ENCODE measurements at places on chromosomes 4 and X.

DNA sequence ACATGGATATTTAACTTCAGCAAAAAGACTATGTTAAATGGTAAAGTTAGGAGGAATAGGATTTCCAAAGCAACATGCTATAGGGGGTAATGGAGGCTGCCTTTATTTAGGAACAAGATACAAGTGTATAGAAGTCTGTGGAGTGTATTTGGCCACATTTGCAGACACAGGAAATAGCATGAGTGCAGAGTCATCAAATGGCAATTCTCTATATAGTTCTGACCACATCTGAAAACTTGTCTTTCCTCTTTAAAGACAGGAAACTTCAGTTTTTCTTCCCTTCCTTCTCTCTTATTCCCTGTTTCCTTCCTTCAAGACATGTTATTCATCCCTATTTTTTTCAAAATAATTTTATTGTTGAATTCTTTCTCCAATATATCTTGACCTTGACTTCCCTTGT, 119.3 kb upstream of the PITX2 start:
- no peak overlapping the region for H3K27ac ChIP-seq
- H3K27me3 ChIP-seq, result no peaks in the 10 kb centered on the region
- no peak for DNase-seq
- H3K4me1 ChIP-seq, result no peaks in the 10 kb centered on the region
- H3K4me3 ChIP-seq, result no peak overlapping the region

DNA sequence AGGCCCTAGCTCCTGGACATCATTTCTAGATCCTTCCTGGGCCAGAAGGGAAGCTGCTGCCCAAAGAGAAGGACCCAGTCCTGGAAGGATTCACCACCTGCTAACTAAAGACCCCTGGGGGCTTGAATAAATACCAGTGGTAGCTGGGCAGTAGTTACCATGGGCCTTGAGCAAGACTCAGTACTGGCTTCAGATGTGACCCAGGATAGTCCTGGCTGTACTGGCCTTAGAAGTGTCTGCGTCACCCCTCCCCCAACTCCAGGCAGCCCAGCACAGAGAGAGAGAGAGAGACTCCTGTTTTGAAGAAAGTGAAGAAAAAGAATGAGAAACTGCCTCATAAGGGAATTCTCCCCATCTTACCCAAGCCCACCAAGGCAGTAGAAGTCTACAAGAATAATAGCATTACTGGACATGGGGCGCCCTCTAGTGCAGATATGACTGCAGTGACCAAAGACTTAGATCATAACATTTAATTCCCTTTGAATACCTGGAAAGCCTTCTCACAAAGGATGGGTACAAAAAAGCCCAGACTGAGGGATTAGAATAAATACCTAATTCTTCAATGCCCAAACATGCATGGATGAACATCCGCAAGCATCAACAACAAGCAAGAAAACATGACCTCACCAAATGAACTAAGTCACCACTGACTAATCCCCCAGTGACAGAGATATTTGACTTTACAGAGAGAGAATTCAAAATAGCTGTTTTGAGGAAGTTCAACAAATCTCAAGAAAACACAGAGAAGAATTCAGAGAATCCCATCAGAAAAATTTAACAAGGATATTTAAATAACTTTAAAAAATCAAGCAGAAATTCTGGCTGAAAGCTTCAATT, 171.8 kb downstream of the HNRNPD start:
- no peak overlapping the region for H3K27ac ChIP-seq
- DNase-seq, result peak; percentile 72
- H3K4me3 ChIP-seq, result no peak overlapping the region
- H3K36me3 ChIP-seq, result no peaks in the 10 kb centered on the region
- no peaks in the 10 kb centered on the region for H3K4me1 ChIP-seq

DNA sequence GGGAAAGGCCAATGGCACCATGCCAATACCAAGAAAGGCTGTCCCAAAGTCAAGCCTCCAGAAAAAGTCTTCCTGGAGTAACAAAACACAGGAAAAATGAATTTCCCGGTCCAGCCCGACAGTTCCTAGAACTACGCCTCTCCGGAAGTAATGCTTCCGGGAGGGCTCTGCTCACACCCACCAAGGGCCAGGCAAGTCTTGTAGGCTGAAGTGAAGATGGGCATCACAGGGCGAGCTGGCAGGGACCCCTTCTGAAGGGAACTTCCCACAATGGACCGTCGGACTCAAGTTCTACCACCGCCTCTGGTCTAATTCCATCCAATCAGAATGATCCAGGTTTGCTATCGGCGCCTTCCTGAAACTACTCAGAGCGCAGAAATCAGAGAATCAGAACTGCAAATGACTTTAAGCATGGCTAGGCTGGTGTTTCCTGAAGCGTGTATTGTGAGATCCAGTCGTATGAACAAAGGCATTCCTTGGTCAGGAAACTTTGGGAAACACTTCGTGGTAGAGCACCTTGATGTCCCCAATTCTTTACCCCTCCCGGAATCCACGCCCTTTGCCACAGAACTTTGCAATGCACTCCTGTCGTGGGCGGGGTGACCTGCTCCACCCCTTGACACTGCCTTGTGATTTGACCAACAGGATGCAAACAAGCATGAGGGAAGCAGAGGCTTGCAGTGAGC, 127.8 kb downstream of the BCOR start:
- peaks cover 5% of the 10 kb centered on the region for H3K27me3 ChIP-seq
- no peak overlapping the region for H3K27ac ChIP-seq
- no peak overlapping the region for H3K4me3 ChIP-seq

DNA sequence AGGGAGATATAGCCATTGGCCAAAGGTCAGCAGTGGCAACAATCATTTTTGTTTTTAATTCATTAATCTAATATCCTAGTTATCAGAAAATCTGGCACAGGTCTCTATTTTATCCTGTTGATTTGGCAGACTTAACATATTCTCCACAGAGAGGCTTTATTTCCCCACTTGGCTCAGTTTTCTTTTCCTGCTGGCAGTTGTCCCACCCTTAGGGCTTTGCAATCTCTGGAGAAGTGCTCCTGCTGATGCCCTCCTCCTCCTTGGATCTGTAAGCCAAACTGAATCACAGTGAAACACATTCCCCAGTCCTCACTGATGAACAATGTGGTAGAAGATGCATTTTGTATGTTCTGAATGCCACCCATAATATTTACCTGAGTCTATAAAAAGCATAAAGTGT, 889.7 kb downstream of the PDHA2 start:
- no peak overlapping the region for H3K4me3 ChIP-seq
- no peak for DNase-seq
- H3K36me3 ChIP-seq, result peaks cover 34% of the 10 kb centered on the region
